Stimulated activated naive CD8-positive, alpha-beta T cell treated with anti-CD3 and anti-CD28 coated beads, Interleukin-15, amount 100 ng/mL, for 72 hours (primary cell): ENCODE measurements at places on chromosomes 12 and 14.

DNA sequence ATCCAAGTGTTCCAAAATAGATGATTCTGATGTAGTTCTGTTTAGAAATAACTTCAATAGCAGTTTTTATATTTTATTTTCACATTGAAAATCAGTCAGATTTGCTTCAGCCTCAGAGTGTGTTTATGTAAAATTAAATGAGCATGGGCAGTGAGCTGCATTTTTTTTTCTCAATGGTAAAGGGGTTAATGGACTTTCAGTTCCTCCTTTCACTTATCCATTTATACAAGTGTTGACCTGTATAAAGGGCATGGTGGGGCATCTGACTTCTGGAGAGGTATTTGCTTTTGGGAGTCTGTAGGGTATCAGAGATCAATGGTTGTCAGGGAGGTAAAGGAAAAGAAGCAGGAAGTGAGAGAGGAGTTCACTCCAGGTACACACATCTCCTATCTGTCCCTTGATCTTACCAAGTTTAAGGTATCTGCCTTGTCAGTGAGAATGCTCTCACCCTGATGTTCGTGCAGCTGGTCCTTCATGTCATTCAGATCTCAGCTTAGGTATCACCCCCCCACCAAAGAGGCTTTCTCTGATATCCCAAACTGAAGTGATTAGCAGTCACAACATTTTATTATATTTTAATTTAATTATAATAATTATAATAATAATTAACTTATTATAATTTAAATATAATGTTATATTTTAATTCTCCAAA lies 181.6 kb upstream of the LMNTD1 start:
- no peak for DNase-seq

- peak; percentile 74 for DNase-seq
Measured at GRCh38 chr12:10153271-10154144, 18.4 kb downstream of the OLR1 start.

DNA sequence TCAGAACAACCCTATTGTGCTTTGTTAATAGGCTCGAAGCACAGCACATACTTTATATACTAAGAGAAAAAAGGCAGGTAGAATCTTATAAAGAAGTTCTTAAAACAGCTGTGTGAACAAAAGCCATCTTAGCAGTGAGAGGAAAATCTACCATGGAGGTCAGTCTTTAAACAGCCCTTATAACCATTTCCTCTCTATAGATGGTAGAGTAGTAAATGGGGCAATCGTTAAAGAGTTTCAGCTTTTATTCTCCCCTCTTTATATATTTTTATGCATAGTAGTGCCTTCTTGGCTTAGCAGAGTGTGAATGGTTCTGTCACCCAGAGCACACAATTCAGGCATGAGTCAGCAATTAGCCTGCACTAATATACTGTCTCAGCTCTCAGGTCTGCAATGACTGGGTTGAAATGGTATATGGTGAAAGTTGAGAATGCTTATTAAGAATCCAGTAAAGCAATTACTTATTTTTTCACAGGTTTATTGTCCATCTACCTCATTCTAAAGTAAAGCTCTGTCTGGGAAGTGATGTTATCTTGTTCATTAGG lies 305.0 kb downstream of the NELL2 start:
- DNase-seq = no peak

DNA sequence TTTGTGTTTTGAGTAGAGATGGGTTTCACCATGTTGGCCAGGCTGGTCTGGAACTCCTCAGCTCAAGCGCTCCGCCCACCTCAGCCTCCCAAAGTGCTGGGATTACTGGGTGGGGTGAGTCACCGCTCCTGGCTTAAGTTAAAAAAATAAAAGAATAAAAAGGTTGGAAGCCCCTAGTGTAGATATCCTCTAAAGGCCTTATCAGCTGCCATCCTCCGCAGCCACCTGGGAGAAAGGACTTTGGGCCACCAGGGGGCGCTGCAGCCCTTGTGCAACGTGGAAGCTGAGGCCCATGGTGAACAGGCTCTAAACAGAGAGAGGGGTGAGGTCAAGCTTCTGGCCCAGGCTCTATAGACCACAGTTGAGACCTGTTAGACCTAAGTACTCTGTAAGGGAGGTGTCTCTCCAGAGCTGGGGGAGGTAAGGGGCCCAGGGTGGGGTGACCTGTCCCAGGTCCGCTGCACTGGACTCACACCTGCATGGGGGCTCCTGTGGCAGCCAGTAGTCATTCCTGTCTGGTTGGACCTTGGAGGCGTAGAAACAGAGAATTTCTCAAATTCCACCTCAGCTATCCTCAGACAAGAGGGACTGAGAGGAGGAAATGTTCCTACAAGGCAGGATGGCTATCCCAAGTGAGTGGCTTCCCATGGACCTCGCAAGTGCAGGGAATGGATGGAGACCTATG lies 14.0 kb upstream of the RACGAP1 start:
- DNase-seq = peak; percentile 84

DNA sequence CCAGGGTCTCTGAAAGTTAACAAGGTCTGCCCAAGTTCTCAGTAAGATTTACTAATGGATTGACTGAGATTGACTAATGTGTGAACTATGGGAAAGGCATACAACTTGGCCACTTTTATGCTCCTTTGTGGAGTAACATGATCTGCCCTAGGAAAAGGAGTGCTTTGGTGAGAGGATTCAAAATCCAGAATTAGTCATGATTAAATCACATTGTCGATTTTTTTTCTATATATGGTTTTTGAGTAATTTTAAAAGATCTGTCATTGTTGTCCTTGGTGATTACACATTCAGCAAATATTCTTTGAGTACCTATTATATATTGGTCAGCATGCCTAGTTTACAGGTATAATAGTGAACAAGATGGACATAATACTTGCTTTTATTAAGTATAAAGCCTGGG lies 147.7 kb upstream of the SYT10 start:
- DNase-seq = no peak

GRCh38 chr12:3966376-3966775 lies 93.2 kb upstream of the PARP11 start:
- no peak for DNase-seq

- DNase-seq = no peak
Measured at GRCh38 chr14:101521473-101521915, 39.8 kb upstream of the DIO3 start.

DNA sequence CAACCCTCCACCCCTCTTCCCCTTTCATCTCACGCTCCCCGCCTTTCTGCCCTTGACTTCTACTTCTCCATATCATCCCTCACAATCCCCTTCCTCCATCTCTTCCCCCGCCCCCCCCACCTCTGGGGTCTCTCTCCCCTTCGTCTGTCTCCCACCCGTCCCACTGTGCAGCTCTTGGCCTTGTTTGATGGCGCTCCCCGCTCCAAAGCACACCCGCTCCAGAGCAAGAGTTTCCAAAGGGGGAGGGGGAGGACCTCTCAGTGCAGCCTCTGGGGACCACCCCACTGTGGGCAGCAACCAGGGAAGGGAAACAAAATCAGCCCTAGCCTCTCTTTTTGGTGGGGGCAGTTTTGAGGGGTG lies 774 bp downstream of the CHGA start:
- no peak for DNase-seq

GRCh38 chr14:99468836-99469592 lies 11.6 kb downstream of the SETD3 start:
- DNase-seq = no peak

DNA sequence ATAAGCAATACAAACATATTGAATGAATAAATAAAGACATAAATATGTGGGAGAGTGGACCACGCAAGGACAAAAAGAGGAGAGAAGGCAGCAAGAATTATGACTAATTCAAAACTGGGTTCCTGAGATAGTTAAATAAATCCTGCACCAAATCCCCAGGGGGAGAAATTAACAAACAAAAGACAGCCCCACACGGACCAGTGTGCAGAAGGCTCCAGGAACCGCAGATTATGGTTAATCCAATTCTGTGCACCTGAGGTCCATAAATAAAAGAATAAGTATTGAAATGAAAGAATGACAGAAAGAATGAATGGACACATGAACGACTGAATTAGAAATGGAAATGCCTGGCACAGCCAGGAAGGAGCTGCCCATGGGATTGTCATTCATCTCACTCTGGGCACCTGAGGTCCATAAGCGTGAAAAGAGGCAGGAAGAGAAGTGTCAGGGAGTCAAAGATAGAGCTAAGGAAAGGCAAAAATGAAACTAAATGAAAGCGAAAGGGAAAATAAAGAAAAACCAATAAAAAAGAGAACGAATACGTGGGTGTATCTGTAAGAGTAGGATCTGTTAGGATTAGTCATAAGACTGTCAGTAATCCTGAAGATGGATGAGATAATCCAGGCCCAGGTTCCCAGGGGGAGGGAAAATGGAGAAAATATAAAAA lies 23.3 kb downstream of the MEG3 start:
- no peak for DNase-seq

GRCh38 chr12:25388183-25388582 lies 137.5 kb upstream of the KRAS start:
- peak; percentile 57 for DNase-seq

DNA sequence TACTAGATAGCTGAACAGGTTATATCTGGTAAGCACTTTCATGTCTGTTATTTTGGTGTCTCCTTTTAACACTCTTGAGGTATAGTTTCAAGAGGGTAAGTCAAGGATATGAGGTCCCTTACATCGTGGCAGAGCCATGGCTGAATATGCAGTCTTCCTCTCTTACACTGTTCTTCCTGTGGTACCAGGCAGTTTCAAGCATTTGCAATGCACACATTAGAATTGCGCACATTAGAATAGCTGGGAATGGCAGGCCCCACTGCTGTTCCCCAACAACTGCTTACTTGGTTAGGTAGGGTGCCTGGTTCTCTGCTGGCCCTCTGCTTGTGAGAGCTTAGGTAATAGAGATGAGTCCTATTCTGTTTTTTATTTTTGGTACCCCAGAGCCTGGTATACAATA lies 41.2 kb downstream of the TMTC2 start:
- no peak for DNase-seq

DNA sequence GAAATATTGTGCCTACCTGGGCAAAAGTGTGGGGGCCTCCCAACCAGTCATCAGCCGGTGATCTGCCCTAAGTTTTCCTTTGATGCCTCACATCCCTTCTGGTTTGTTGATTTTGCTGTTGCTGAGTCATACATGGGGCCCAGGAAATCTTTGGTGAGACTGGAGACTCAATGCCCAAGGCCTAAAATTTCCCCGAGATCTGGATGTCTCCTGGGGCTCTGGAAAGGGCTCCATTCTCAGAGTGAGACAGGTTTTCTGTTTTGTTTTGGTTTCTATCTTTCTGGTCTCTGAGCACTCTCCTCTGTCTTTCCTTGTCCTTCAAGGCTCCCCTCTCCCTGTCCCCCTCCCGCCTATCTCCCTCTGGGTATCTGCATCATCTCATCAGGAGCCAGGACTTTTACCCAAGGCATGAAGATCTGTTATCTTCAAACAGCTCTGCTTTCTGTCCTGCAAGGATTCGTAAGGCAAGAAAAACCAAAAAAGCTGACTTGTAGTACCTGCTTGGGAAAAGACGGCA lies 152.8 kb upstream of the MAX start:
- no peak for DNase-seq

DNA sequence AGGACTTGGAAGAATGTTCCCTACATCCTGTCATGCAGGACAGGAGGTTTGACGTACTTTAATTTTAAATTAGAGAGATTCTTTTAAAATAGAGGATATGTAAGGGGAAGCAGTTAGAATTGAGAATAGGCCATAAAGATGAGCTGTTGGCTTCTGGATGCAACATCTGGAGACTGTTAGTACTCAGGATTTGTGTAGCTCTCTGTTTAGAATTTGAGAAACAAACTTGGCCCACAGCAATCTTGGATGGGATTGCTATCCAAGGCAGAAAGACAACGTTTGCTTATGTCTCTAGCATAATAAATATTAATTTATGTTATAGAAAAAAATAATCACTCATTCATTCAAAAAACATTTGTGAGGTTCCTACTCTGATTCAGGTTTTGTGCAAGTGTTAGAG lies 398.4 kb upstream of the NOVA1 start:
- DNase-seq = no peak

GRCh38 chr12:124515981-124516380 lies 51.4 kb downstream of the NCOR2 start:
- no peak for DNase-seq

GRCh38 chr14:94239406-94239805 lies 53.7 kb downstream of the SERPINA10 start:
- no peak for DNase-seq

GRCh38 chr12:54141431-54142113 lies 47.2 kb downstream of the SMUG1 start:
- DNase-seq = no peak
